ENCODE measurements at places on chromosomes 2 and 18. TPM values are rescaled to one million over a fixed set of nuclear protein-coding genes. Genes with fewer than 3 reads are reported as not detected.

CNGA3 gene
- not detected for total RNA-seq

RESP18 gene
- not detected for total RNA-seq

STAT4 gene
- 3.2 TPM for total RNA-seq

DSG1 gene
- total RNA-seq: not detected

TMEM178A gene
- total RNA-seq: 0.21 TPM

KLHL41 gene
- total RNA-seq: 0.50 TPM

IL36A gene
- not detected for total RNA-seq

PROKR1 gene
- total RNA-seq: not detected

NABP1 gene
- total RNA-seq: 10.6 TPM

MC2R gene
- total RNA-seq: not detected

G6PC2 gene
- total RNA-seq: not detected

CHRND gene
- total RNA-seq: not detected

FHOD3 gene
- 2.4 TPM for total RNA-seq

UPP2 gene
- not detected for total RNA-seq

SNTG2 gene
- total RNA-seq: not detected

TIMM21 gene
- 51.3 TPM for total RNA-seq

SPHKAP gene
- total RNA-seq: not detected

EFHD1 gene
- 5.0 TPM for total RNA-seq

SPDYA gene
- not detected for total RNA-seq

FBXO15 gene
- total RNA-seq: 0.75 TPM

TCF23 gene
- not detected for total RNA-seq

GPR55 gene
- not detected for total RNA-seq

IL18R1 gene
- 1.0 TPM for total RNA-seq

TCF4 gene
- total RNA-seq: 1.5 TPM

CRYBA2 gene
- not detected for total RNA-seq

SPATA3 gene
- not detected for total RNA-seq

LYG2 gene
- not detected for total RNA-seq

TMEM169 gene
- total RNA-seq: 0.59 TPM

USP37 gene
- 4.3 TPM for total RNA-seq

ARL5A gene
- 20.9 TPM for total RNA-seq

FNDC4 gene
- 3.7 TPM for total RNA-seq

CCBE1 gene
- 15.7 TPM for total RNA-seq

RANBP2 gene
- total RNA-seq: 24.7 TPM

FOSL2 gene
- 69.8 TPM for total RNA-seq

ITGB6 gene
- total RNA-seq: 0.58 TPM

MLPH gene
- total RNA-seq: 327 TPM

ACTG2 gene
- 0.23 TPM for total RNA-seq

GPR35 gene
- 0.50 TPM for total RNA-seq

CABYR gene
- 15.4 TPM for total RNA-seq

BOLL gene
- not detected for total RNA-seq

COL6A3 gene
- 0.37 TPM for total RNA-seq

DNAH7 gene
- 1.3 TPM for total RNA-seq

All from A549 treated with Mapracorat at 1 μM for 4 hours (cell line).